ENCODE measurements at places on chromosomes 7 and 10.

- DNase-seq = no peak
Measured at GRCh38 chr7:113078331-113078730, 8.3 kb downstream of the GPR85 start.

GRCh38 chr7:69402696-69403095 lies 195.6 kb upstream of the AUTS2 start:
- DNase-seq = no peak

DNA sequence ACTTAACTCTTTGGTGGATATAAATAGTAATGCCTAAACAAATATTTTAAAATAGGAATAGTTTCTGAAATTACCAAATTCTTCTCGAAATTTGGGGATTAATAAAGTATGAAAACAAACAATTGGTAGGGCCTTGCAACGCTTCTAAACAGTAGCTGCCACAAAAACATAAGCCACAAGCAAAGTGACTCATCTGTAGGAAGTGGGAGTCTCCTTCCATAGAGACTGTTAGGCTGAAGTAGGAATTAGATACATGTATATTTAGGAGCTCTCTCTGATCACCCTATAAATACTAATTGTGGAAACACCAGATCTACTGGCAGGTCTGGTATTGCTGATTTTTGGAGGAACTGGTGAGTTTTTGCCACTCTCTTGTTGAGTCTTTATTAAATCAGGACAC lies 5.7 kb upstream of the LMOD2 start:
- no peak for DNase-seq

DNA sequence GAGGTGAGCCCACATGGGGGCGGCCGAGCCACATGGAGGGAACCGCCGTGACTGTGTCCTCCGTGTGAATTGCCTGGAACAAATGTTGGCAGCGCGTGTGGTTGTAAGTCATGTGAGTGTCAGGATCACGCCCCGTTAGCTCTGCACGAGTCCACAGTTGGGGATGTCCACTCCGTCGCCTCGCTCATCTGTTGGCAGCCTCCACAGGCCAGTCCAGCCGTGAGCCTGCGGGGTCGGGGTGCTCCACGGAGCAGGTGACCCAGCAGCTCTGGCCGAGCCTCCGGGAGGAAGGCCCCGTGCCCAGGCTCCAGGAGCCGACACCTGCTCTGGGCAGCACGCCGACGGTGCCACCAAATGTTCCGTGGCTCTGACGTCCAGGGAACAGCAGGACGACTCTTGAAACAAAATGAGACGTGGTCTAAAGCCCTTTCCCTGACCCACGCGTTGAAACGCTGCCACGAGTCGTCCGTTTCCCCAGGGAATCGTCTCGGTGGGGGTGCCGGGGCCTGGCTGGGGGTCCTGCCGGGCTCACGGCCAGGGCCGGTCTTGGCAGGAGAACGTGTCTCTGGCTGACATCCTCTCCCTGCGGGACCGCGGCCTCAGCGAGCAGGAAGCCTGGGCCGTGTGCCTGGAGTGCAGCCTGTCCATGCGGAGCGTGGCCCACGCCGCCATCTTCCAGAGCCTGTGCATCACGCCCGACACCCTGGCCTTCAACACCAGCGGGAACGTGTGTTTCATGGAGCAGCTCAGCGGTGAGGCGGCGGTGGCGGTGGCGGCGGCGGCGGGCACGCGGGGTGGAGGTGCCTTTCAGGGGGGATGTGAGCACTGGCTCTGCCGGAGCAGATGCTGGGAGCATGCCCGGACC lies 7.0 kb downstream of the KNDC1 start:
- no peak for DNase-seq

DNA sequence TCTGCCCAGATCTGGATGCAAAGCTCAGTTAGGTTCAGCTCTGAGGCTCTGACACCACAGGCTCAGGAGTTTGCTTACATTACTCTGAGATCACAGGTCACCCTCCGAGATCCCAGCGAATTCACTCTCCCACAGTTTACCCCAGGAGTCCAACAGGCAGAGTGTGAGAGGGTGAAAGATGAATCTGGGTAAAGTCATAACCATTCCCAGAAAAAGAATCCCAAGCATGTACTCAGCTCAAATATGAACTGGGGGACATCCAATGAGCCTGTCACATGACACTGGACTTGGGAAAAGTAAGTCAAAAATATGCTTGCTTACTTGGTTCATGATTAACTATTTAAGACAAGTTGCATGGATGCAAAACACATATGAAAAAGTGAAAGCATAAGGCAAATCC lies 110.3 kb upstream of the ARID5B start:
- no peak for DNase-seq

DNA sequence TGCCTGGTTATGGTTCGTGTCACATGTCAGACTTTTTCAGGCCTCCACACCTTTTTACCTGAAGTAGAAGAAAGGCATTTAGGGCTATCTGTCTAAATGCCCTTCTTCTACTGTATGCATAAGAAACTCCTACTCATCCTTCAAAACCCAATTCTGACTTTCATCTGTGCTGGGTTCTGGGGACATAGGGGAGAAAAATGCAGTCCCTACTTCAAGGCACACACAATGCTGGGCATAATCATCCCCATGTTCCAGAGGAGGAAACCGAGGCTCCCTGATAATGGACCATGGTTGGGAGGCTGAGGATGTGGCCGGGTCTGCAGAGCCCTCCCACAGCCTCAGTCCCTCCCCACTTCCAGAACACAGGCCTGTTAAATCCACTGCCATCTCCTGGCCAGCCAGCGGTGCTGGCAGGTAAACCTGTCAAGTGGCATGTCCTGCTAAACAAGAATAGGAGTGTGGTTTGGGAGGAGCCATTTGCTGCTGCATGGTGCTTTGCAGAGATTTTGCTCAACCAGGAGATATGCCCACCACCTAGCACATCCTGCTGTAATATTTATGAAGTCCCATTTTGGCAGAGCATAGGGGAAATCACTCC lies 32.0 kb downstream of the GRID1 start:
- DNase-seq = no peak

DNA sequence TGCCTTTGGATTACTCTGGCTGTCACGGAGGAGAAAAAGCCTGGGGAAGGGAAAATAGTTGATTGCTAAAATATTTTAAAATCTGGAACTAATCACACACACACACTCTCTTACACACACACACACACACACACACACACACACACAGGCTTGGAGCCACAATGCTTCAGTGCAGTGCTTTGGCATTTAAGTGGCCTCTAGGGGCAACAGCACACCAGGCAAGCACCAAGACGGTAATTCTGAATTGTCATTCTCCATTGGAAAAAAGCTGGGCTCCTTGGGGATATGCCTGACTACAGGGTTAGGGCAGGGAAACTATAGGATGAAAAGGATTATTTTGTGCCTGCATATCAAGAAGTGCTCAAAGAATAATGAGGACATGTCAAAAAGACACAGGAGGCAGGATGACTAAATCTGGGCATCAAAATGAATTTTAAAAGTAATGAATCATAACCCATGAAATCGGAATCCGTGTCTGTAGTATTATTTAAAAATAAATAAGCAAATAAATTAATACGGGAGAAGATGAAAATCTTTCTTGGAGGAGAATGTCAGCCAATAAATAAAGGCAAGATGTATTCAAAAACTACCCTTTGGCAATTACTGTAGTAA lies 30.4 kb upstream of the DDC start:
- DNase-seq = peak; percentile 34

DNA sequence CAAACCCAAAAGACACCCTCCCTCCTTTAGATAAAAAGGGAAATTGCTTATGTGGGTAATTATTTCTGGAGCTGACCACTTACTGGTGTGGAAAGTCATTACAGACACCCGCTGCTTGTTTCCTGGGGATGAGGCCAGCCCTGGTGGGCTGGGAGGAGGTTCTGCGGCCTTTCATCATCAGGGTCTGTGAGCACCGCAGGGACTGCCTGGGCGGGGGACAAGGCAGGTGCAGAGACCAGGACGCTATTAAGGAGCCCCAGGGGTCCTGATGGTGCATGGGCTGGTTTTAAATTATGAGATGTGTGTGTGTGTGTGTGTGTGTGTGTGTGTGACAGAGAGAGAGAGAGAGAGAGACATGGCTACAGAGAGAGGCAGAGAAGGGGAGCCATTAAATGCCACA lies 171.2 kb downstream of the DNAJB6 start:
- DNase-seq = no peak

- no peak for DNase-seq
Measured at GRCh38 chr10:107544706-107545520, 380.4 kb upstream of the SORCS1 start.

DNA sequence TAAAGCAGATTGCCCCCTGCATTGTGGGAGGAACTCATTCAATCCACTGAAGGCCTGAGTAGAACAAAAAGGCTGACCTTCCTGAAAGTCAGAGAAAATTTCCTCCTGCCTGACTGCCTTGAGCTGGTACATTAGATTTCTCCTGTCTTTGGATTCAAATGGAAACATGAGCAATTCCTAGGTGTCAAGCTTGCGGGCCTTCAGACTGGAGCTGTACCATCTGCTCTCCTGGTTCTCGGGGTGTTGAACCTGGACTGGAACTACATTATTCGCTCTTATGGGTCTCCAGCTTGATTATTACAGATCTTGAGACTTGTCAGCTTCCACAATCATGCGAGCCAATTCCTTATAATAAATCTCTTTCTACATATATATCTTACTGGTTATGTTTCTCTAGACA lies 173.6 kb upstream of the STEAP4 start:
- no peak for DNase-seq
